Esophagus mucosa (tissue), 1 donor: ENCODE measurements at places on chromosomes 12 and 14. TPM values are rescaled to one million over a fixed set of nuclear protein-coding genes. Genes with fewer than 3 reads are reported as not detected.

GRCh38 chr12:4251216-4251891, 22.2 kb upstream of the CCND2 start:
- no peak for ATAC-seq

DNA sequence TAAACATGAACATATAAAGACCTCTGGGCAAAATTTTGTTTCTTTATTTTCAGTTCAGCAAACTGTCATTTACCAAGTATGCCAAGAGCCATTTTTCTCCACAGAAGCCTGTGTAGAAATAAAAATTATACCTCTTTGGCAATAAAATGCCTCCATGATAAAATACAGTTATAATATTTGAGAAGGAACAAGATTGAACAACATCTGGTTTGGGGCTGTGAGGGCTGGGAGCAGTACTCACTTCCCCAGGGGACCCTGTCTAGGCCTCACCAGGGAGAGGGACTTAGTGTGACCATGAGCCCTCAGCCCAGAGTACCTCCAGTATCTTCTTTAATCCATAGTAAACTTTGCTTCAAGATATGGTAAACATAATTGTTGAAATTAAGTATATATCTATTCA, 65.1 kb downstream of the DAAM1 start:
- no peak for ATAC-seq

DNA sequence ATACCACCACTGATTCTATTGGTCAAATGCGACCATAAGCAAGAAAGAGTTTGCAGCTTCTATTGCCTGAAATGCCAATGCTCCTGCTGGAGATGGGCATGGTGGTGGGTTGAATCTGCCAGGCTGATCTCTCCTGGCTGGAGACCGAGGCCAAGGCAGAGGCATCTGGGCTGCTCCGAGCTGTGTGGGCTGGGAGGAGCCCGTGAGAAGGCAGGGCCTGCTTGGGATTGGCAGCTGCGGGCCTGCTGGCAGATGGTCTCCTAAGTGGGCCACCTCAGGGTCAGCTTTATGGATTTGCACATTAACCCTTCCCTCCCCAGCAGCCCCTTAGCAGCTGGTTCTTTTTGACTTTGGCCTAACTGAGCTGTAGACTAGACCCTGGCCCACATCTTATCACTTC, 25.4 kb downstream of the SRRM4 start:
- no peak for ATAC-seq

- no peak for ATAC-seq
These were observed 192.1 kb upstream of the MYL2 start for GRCh38 chr12:111112311-111113098.

DNA sequence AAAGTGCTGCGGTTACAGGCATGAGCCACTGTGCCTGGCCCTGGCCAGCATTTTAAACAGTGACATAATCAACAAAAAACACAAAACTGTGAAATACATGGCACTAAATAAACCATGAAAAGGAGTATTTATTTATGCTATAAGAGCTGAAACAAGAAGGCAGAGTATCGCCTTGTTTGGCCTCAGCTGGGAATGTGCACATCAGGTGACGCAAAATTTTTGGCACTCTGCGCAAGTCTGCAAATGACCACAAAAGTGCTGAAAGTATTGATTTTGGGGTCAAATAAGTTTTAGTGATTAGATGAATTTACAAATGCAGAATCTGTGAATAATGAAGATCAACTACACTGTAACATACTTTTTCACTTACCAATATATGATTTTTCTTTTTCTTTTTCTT, 36.6 kb upstream of the NFKBIA start:
- ATAC-seq, result no peak

- peak; percentile 92 for ATAC-seq
These were observed 41.9 kb upstream of the FKBP4 start for GRCh38 chr12:2752676-2753371.

- no peak for ATAC-seq
These were observed 8.7 kb downstream of the CFAP251 start for GRCh38 chr12:121926874-121927706.

- peak; percentile 95 for ATAC-seq
These were observed 47.0 kb upstream of the PLBD1 start for GRCh38 chr12:14614704-14615121.

The BDKRB1 gene
- total RNA-seq, result 6.1 TPM
